ENCODE measurements at places on chromosomes 5 and 9.

GRCh38 chr5:142636093-142636492, 49.8 kb downstream of the FGF1 start:
- no peak for DNase-seq

DNA sequence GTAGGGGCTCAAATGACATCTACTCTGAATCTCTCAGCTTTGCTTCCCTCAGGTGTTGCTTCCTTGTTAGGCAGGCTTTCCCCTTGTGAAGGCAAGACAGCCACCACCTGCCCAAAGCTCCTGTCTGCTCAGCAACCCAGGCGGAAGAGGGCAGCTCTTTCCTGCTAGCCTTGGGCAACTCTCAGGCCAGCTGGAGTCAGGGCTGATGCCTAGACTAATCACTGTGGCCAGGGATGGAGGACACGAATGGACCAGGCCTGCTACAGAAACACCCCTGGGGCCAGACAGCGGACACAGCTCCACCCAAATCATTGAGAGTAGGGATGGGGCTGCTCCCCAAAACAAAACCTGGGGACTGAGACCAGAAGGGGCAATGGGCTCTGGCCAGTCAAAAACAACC, 138.0 kb downstream of the MTX3 start:
- no peak for DNase-seq

DNA sequence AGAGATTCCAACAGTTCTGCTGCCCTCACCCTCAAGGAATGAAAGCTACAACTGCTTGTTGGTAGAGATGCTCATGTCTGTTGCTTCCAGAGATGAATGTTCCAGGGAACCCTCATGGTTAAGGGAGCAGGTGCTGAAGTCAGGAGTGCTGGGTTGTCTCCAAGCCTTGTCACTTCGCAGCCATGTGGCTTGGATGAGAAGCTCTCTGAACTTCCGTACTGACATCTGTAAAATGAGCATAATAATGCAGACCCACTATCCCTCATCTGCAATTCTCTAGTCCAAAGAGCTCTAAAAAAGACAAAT, 133.3 kb upstream of the ADRA1B start:
- no peak for DNase-seq

DNA sequence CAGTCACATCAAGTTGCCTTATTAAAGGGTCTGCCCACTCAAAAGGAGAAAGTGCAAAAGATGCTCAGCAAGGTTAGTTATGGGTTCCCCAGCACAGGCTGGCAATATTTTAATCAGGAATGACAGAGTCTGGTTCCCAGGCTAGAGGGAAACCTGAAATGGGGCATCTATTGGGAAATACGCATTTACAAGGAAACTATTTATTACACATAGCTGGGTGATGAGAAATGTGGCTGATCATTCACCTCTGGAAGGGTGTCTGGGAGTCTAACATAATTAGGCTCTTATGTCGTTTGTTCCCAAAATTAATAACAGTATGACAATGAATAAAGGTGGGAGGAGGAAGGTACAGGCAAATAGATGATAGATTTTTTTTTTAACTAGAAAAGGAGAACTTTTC, 314.7 kb downstream of the ENC1 start:
- no peak for DNase-seq

- DNase-seq, result no peak
Observed at GRCh38 chr5:78362220-78362619, 1.8 kb downstream of the SCAMP1 start.

DNA sequence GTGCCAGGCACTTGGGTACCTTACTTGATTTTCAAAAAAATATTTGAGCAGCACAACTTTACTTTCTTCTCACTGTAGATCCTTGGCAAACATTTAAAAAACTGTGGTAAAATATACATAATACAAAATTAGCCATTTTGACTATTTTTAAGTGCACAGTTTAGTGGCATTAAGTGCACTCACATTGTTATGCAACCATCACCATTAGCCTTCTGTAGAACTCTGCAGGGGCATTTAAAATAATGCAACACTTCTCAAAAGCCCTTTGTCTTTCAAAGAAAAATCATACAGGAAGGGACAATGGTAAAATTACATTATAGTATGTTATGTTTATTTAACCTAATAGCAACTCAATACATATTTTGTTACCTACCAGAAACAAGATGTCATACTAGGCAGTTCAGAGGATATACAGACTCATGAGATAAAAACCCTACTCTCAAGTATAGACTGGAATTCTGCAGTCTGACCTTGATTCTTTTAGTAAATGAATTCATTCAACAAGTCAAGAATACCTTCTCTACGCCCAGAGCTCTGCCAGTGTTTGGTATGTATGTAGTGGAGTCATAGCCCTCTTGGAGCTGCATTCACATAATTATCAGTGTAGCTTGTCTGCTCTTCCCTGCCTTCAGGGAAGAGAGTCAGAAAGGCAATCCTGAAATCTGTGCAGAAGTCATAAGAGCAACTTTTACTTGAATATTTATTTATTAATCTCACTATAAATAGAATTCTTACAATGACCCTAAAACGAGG, 74.0 kb upstream of the ARRDC3 start:
- no peak for DNase-seq

DNA sequence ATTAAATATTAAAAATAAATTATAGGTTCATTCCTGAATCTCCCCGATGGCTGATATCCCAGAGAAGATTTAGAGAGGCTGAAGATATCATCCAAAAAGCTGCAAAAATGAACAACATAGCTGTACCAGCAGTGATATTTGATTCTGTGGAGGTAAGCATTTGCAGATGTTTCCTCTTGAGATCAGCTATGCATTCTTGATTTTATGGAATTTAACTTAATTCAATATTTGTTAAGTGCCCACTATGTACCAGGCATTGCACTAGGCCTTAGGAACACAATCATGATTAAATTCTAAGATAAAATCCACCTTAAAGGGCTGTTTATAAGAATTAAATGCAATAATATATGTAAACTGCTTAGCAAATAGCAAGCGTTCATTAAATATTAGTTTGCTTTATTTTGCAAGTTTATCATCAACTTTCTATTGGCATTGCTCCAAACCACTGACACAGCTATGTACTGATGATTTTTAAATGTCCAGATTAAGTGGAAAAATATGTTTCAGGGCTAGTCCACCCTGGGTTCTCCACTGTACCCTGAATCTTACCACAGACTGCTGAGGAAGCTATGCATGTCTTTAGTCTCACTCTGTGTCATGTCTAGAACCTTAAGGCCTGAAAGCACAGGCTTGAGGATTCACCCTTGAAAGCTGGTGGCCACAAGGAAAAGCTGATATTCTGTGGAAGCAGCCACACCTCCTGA, 33.2 kb downstream of the SLC22A4 start:
- no peak for DNase-seq

- no peak for DNase-seq
Observed at GRCh38 chr5:154236-154635, 37.1 kb upstream of the LRRC14B start.

DNA sequence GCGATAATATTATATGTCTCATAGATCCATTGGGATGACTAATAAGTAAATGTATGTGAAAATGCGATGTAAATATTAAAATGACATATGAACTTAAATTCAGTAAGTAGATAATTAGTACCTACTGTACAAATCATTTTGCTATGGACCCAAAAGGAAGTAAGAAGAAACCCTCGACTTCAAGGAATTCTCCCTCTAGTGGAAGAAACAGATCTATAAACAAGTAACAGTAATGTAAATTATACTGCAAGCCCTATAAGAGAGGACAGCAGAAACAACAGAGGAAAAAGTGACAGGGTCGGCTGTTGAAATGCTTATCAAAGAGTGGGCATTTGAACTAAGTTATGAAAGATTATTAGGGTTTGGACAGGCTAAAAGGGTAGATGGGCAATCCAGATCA, 320.3 kb downstream of the DMAC1 start:
- no peak for DNase-seq

DNA sequence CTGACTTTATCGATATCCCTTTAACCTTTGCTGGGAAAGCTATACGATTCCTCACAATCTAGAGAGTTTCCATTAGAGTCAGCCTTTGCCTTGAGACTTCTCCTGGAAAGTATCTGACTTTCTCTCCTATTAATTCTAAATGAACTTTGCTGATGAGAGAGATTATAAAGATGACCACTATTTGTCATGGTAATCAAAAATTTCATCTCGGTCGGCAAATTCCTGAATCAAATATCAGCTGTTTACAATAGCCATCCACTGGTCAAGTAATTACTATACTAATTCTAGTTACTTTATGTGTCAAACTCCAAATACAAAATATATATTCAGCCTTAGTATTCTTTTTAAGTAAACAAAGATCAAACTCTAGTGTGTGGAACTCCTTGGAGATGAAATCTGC, 164.4 kb upstream of the ITGA1 start:
- DNase-seq, result no peak

GRCh38 chr9:90285946-90286345, 356.7 kb downstream of the DIRAS2 start:
- DNase-seq, result no peak
